ENCODE measurements at places on chromosomes 3 and 15. TPM values are rescaled to one million over a fixed set of nuclear protein-coding genes. Genes with fewer than 3 reads are reported as not detected.

GRCh38 chr3:48601622-48601994, 6.5 kb upstream of the COL7A1 start:
- no peak for DNase-seq

DNA sequence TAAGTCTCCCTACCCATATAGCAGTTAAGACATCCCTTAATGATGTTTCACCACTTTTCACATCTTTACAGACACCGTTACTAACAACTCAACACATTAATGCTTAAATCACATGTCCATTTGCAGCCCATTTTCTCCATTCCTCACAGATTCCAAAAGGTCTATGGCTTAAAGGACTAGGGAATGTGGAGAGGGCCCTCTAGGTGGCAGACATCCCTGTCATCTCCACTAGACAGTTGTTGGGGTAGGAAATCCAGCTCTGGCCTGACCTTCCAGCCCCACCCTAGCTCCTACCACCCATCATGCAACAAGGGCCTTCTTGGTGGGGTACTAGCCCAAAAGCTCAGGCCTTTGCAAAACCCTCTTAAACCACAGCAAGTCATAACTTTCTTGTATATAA, 25.2 kb downstream of the CPEB1 start:
- DNase-seq: peak; percentile 29

GRCh38 chr3:185582871-185583270, 3.2 kb upstream of the SENP2 start:
- DNase-seq: no peak

The DPPA2 gene
- not detected for polyA plus RNA-seq

The GOLGA6A gene
- 0.05 TPM for polyA plus RNA-seq

DNA sequence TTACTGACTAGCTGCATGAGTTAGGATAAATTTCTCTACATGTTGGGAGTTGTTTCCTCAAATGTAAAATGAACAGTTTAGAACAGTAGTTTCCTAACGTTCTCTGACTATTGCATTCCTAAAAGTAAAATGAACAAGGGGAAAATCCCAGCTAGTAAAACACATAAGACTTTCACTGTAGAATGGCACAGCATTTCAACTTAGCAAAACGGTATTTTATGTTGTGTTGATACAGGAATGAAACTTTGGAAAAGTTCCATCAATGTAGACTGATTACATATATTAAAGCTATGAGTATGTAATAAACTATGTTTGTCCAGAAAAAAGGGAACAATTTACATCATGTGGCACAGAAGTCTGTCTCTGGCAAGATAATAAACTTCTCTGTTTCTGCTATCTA, 297.4 kb upstream of the EPHA3 start:
- DNase-seq: no peak

GRCh38 chr3:15291589-15292541, 40.5 kb downstream of the SH3BP5 start:
- no peak for DNase-seq

The TMEM158 gene
- polyA plus RNA-seq: 3.9 TPM

The LYZL4 gene
- not detected for polyA plus RNA-seq

DNA sequence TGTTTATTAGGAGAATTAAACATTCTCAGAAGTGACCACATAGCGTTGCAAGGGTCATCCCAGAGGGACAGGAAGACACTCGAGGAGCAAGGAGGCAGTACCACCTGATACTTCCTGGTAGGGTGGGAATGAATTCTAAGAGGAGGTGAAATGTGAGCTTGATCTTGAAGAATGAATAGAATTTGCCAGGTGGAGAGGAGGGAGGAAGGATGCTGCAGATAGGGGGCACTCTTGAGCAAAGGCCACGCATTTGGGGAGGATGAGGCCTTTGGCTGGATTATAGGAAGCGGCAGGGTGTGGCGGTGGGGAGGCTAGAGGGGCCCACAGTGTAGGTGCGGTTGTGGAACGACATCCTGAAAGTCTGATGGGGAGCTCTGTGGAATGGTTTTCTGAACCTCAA, 33.5 kb downstream of the CHCHD6 start:
- no peak for DNase-seq

- DNase-seq: no peak
Observed at GRCh38 chr3:128523591-128523990, 30.6 kb upstream of the GATA2 start.

DNA sequence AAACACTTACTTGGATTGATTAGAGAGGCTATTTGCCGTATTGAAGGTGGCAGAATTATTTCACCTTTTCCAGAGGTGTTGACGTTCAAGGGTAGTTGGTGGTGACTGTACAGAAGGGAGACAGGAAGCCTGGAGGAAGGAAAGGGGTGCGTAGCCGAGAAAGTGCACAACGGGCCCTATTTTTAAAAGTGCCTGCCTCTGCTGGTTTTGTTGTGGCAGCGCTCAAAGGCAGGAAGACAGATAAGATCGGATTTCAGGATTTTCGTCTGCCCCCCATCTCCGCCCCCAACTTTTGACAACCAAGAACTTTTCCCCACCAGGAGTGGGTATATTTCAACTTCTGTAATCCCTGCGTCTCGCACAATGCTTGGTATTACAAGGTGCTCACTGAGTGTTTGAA, 38.5 kb downstream of the SMAD3 start:
- no peak for DNase-seq

The MAGI1 gene
- 4.7 TPM for polyA plus RNA-seq

GRCh38 chr15:31393444-31394091, 66.9 kb downstream of the KLF13 start:
- DNase-seq: no peak

DNA sequence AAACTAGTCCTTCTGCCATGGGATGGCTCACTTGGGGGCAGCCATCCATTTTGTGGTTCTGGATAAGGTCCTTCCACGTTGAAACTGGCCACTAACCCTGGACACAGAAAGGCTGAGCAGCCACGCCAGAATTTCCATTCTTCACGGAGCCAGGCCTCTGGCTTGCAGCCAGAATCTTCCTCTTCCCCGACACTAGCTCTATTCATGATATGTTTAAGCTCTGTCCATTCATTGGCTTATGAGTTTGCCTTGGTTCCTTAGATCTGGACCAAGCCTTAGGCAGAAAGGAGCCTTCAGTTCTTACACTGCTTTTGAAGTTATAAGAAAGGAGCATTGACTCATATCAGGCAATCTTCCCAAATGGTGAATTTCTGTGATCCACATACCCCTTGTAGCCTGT, 288.4 kb upstream of the GOLGA6L4 start:
- DNase-seq: no peak

DNA sequence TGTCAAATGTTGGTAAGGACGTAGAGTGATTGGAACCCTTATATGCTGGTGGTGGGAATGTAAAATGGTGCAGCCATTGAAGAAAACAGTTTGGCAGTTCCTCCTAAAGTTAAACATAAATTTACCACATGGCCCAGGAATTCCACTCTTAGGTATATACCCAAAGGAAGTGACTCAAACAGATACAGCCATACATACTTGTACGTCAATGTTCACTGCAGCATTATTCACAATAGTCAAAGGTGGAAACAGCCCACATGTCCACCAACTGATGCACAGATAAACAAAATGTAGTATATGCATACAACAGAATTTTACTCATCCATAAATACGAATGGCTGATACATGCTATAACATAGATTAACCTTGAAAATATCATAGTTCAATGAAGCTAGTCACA, 13.2 kb downstream of the CLASP2 start:
- DNase-seq: no peak

DNA sequence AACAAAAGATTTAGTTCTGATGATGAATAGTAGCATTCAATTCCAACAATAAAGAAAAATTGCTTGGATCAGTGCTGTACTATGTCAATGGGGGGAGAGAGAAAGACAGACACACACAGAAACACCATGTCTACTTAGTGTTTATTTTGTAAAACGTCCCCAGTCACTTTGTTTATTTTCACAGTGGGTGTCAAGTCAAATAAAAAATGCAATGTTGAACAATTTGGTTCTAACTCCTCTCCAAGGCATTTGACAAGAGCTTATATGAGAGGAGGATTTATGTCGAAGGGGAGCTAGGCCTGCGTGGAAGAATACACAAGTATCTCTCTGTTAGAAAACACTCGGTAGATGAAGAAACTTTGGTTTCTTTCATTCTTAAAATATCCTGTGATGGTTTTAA, 201.7 kb upstream of the SLC2A2 start:
- no peak for DNase-seq

GRCh38 chr3:44981220-44981619, 5.2 kb downstream of the EXOSC7 start:
- no peak for DNase-seq

DNA sequence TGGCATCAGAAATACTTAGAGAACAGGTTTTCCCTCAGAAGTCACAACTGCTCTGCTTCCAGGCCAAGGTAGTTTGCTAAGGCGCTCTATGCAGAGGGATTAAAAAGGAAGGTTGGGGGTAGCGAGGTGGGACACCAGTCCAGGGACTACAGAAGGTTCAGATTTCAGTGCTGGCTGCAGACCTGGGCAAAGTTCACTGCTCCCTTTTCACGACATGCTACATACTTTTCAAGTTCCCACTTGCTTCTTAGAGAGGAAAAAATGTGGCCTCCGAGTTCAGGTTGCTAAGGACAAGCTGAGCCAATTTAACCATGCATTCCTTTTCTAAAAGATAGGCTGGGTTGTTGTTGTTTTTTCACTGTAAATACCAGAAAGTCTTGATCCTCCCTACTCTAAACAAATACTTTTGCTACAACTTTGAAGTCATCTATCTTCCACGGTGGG, 158.6 kb upstream of the NR2F2 start:
- DNase-seq: no peak

The TLR9 gene
- polyA plus RNA-seq: not detected

- DNase-seq: no peak
Observed at GRCh38 chr3:51522273-51522962, 16.1 kb upstream of the RAD54L2 start.

The IQCF5 gene
- not detected for polyA plus RNA-seq

GRCh38 chr3:94323596-94323995, 260.7 kb downstream of the NSUN3 start:
- no peak for DNase-seq

DNA sequence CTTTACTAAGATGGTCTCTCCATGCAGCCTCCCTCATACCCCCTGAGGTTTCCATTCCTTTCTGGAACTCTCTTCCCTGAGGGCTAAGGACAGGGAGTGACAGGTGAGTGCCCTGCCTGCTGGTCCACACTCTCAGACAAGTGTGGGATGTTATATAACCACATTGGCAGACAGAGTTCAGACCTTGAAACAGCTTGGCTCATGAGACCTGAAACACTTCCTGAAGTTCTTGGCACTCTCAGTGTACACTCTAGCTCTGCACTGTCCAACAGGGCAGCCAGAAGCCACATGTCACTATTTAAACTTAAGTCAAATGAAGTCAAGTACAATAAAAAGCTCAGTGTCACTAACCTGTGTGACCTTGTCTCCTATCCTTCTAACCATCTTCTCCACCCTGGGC, 188.5 kb downstream of the ZNF621 start:
- no peak for DNase-seq

- DNase-seq: no peak
Observed at GRCh38 chr3:131109156-131109555, 82.5 kb downstream of the NEK11 start.

- no peak for DNase-seq
Observed at GRCh38 chr3:100425316-100425715, 24.0 kb downstream of the LNP1 start.

GRCh38 chr3:152317956-152318355, 49.2 kb downstream of the MBNL1 start:
- DNase-seq: no peak

GRCh38 chr3:190101320-190102011, 19.2 kb downstream of the P3H2 start:
- no peak for DNase-seq

Data from A549 (cell line).